Left ventricle myocardium inferior (tissue), 1 donor: ENCODE measurements at places on chromosomes 4 and X. TPM values are rescaled to one million over a fixed set of nuclear protein-coding genes. Genes with fewer than 3 reads are reported as not detected.

LNX1 gene
- 9.5 TPM for total RNA-seq

GRID2 gene
- total RNA-seq: not detected

TSPAN7 gene
- 14.8 TPM for total RNA-seq

NDUFA1 gene
- total RNA-seq: 584 TPM

DGAT2L6 gene
- total RNA-seq: not detected

GRCh38 chrX:38595801-38596200 is 34.5 kb downstream of the TSPAN7 start:
- no peak for DNase-seq
- H3K27ac ChIP-seq: no peak overlapping the region
- no peak overlapping the region for H3K4me3 ChIP-seq
- peaks cover 12% of the 10 kb centered on the region for H3K4me1 ChIP-seq
- no peaks in the 10 kb centered on the region for H3K36me3 ChIP-seq
- H3K27me3 ChIP-seq: no peaks in the 10 kb centered on the region

DNA sequence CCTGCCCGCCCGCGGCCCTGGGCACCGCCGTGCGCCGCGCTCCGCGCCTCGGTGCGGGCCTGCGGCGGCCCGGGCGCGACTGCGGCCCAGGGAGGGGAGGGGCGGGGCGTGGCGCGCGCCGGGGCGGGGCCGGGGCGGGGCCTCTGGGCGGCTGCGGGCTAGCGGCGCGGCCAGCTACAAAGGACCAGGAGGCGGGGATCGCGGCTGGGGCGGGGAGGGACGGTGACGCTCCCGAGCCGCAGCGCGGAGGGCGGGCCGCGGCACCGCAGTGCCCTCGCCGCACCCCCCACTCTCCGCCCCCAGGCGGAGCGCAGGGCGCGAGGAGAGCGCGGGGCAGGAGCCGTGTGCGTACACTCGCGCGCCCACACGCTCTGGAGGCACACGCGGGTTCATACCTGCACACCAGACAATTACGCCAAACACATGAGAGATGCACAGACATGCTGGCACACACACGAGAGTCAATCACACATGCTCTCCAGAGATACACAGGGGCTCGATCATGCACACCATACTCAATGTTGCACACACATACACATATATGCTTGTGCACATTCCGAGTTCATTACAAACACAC is at the start of gene CRMP1:
Gene CRMP1 (minus strand): TSS at position 83 of the 577 bp plus-strand sequence. CDS start 117 bp downstream, outside the sequence.
- no peaks in the 10 kb centered on the region for H3K36me3 ChIP-seq
- H3K4me1 ChIP-seq: peaks cover 24% of the 10 kb centered on the region
- H3K27ac ChIP-seq: no peak within 1 kb of the TSS

DNA sequence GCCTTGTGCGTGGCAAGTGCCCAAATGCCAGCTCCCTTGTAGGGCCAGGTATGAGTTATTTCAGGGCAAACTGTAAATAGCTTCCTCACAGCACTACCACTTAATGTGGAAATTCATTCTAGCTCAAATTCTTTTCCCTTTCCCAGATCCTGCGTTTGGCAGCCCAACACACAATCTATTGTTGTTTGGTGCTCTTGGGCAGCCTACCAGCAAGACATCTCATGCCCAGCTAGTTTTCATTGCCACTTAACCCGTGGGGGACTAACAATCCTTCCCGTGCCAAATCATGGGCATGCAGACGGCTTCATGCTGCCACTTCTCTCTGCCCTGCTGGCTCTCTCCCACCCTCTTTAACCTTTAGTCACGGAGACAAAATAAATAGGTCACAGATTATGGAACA is 454.2 kb downstream of the GRIA2 start:
- no peaks in the 10 kb centered on the region for H3K36me3 ChIP-seq
- H3K27me3 ChIP-seq: no peaks in the 10 kb centered on the region
- no peak for DNase-seq
- H3K4me1 ChIP-seq: no peaks in the 10 kb centered on the region
- H3K27ac ChIP-seq: no peak overlapping the region

- no peak overlapping the region for H3K27ac ChIP-seq
- peaks cover 68% of the 10 kb centered on the region for H3K27me3 ChIP-seq
- H3K4me3 ChIP-seq: no peak overlapping the region
- DNase-seq: no peak
- no peaks in the 10 kb centered on the region for H3K36me3 ChIP-seq
These were observed 203.9 kb upstream of the LEF1 start for GRCh38 chr4:108372681-108373080.

DNA sequence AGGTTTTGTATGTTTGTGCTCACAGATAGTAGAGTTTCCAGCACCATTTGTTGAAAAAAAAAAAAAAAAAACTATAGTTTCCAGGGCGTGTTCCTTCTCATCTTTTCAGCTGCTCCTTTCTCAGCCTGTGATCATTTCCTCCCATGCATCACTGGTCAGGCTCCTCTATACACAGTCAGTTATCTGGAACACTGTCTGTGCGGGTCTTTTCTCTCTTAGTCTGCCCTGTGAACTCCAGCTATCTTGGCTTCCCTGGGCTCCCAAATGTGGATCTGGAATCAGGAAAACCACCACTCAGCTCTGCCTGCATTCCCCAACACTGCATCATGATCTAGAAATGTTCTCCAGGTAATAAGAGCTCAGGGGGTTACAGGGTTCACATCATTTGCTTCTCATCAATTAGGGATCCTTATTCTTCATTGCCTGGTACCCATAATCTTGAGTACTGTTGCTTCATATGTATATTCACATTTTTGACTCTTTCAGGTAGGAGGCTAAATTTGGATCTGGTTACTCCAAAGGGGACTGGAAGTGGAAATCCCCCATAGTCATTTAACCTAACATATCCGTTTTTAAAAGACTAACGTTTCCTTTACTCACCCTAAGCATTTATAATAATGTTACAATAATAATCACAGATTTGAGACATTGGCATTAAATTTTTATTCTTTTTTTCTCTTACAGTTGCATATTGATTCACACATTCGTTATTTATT is 221.8 kb upstream of the KLF3 start:
- no peaks in the 10 kb centered on the region for H3K27me3 ChIP-seq
- DNase-seq: no peak
- no peak overlapping the region for H3K4me3 ChIP-seq
- H3K27ac ChIP-seq: no peak overlapping the region
- H3K36me3 ChIP-seq: no peaks in the 10 kb centered on the region
- H3K4me1 ChIP-seq: no peaks in the 10 kb centered on the region

GRCh38 chr4:10747186-10747585 is 62.6 kb upstream of the CLNK start:
- peaks cover 7% of the 10 kb centered on the region for H3K27me3 ChIP-seq
- no peaks in the 10 kb centered on the region for H3K36me3 ChIP-seq
- no peak overlapping the region for H3K4me3 ChIP-seq
- no peak for DNase-seq

DNA sequence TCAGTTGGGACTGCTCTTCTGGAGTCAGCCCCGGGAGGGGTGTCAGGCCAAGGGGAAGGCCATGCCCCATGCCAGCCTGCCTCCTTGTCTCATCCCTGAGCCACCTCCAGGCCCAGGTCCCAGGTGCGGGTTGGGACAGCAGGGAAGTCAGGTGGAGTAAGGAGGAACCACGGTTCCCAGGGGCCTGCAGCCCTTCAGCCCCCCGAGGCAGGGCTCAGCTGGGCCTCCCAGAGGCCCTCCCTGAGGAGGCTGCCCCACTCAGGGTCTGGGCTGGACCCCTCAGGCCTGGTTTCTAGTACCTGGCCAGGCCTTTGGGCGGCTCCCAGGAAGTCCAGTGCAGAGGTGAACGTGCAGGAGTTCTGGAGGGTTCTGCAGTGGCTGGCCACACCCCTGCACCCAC is 23.4 kb upstream of the FGFR3 start:
- H3K27ac ChIP-seq: no peak overlapping the region
- no peak overlapping the region for H3K4me3 ChIP-seq
- no peaks in the 10 kb centered on the region for H3K36me3 ChIP-seq
- peaks cover 39% of the 10 kb centered on the region for H3K27me3 ChIP-seq
- DNase-seq: no peak

DNA sequence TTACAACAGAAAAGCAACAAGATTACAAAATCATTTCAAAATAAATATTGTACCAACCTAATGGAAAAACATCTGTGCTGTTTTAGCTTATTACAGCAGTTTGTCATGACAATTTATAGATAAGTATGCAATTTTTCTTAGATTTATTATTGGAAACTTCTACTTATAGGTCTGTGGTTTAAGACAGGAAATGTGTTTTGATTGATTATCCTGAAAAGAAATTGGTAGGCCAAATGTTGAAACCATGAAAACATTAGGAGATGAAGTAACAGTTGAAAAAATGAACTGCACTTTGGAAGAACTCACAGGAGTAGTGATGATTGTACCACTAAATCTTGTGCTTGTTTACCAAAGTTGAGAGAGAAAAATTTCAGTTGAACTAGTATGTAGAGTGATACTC is 162.2 kb upstream of the GIMD1 start:
- no peaks in the 10 kb centered on the region for H3K4me1 ChIP-seq
- H3K36me3 ChIP-seq: no peaks in the 10 kb centered on the region
- H3K27ac ChIP-seq: no peak overlapping the region
- H3K27me3 ChIP-seq: no peaks in the 10 kb centered on the region

DNA sequence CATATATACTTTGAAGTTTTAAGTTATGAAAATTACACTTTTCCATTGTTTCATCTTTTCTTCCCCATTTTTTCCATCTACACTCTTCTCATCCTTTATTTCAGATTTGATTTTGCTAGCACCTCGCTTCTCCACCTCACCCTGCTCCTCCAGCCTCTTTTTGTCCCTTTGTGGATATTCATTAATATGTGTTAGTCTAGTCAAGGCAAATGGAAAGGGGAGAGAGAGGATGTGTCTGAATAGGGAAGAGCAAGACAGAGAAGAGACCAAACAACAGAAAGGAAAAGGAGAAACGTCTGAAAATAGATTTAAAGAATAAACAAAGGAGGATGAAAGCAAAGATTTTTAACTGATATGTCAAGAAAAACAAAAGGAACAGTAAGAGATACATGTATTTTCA is 24.1 kb downstream of the GPM6A start:
- no peaks in the 10 kb centered on the region for H3K27me3 ChIP-seq
- H3K4me1 ChIP-seq: no peaks in the 10 kb centered on the region
- H3K36me3 ChIP-seq: no peaks in the 10 kb centered on the region
- H3K27ac ChIP-seq: no peak overlapping the region

DNA sequence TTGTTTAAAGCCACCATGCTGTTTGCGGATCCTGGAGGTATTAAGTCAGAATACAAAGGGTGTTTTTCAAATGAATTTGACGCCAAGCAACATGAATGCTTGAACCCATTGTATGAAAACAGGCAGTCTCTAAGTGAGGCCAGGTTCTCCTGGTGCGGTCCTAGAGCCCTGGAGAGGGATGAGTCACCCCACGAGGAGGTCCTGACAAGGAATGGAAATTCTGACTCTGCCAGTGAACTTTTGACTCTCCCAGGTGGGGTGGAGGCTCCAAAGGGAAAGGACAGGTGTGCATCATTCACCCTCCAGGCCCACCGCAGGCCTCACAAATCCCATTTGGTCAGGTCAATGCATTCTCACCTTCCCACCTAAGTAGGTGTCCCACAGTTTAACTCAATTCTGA is 1.5 kb downstream of the TRIM2 start:
- DNase-seq: no peak
- H3K27ac ChIP-seq: no peak overlapping the region
- H3K4me3 ChIP-seq: no peak overlapping the region
- H3K36me3 ChIP-seq: no peaks in the 10 kb centered on the region
- H3K27me3 ChIP-seq: no peaks in the 10 kb centered on the region

- no peak overlapping the region for H3K4me3 ChIP-seq
- peaks cover 4% of the 10 kb centered on the region for H3K4me1 ChIP-seq
- peak overlapping the region; percentile 82 for H3K27ac ChIP-seq
- no peaks in the 10 kb centered on the region for H3K27me3 ChIP-seq
- H3K36me3 ChIP-seq: no peaks in the 10 kb centered on the region
These were observed 3.1 kb upstream of the BCORL1 start for GRCh38 chrX:129979207-129979920.

DNA sequence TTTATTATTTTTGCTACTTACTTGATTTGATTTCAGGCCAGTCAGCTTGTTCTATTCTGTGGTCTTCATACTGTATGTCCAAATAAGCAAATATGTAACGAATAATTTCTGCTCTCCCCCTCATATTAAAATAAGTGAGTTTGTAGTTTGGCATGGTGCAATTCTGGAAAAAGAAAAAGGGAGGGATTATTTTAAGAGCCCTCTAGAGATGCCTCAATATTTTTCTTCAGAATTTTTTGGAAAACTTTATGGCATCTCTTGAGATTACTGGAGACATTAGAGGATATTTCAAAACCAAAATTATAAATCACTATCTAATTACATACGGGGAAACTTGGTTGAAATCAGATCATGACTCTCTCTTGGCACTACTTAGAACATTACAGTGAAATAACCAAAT is 8.2 kb downstream of the HPGDS start:
- no peaks in the 10 kb centered on the region for H3K36me3 ChIP-seq
- H3K4me3 ChIP-seq: no peak overlapping the region
- no peak overlapping the region for H3K27ac ChIP-seq
- H3K27me3 ChIP-seq: no peaks in the 10 kb centered on the region

DNA sequence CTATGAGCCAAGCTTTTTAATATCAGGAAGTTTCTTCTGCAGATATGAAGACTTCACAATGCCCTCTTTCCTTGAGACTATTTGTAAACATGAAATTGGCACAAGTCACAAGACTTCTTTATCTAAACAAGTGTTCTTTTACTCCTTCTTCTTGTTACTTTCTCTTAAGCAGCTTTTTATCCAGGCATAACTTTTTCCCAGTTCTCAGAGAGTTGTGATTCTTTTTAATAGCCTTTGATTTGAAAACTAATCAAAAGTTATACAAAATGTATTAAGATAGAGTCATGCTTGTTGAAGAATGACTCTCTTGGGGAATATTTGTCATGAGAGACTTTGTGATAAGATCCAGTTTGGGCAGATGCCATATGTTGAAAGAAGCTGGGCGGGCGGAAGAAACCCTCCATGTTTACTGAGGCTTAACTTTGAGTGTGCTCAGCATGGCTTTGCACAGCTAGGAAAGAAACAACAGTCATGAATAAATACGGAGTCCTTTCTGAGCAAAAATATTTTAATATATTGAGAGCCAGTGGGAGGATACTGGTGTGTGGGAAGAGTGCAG is 39.3 kb downstream of the SYTL5 start:
- H3K27me3 ChIP-seq: no peaks in the 10 kb centered on the region
- DNase-seq: no peak
- no peaks in the 10 kb centered on the region for H3K36me3 ChIP-seq
- no peak overlapping the region for H3K4me3 ChIP-seq
- H3K27ac ChIP-seq: no peak overlapping the region
- H3K4me1 ChIP-seq: no peaks in the 10 kb centered on the region

GRCh38 chrX:103781062-103781402 is 4.4 kb downstream of the PLP1 start:
- no peak overlapping the region for H3K4me3 ChIP-seq
- no peak for DNase-seq
- H3K27ac ChIP-seq: no peak overlapping the region
- no peaks in the 10 kb centered on the region for H3K4me1 ChIP-seq
- H3K36me3 ChIP-seq: no peaks in the 10 kb centered on the region
